ENCODE measurements at places on chromosomes 3 and 15. TPM values are rescaled to one million over a fixed set of nuclear protein-coding genes. Genes with fewer than 3 reads are reported as not detected.

DNA sequence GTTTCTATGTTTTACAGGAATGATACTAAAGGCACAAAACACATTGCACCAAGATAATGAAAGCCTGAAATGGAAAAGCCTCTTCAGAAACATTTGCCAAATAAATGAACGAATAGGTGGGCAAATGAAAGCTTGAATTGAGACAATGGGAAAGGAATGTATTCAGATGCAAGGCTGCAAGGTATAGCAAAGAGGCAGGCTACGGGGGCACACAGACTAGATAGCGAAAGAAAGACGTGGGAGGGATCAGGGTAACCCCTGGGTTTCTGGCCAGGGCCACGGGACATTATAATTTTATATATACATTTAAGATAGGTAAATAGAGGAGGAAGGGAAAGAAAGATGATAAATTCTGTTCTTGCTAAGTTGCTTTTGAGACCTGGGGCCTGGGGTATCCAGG is 95.9 kb upstream of the NLGN1 start:
- no peak for DNase-seq

DNA sequence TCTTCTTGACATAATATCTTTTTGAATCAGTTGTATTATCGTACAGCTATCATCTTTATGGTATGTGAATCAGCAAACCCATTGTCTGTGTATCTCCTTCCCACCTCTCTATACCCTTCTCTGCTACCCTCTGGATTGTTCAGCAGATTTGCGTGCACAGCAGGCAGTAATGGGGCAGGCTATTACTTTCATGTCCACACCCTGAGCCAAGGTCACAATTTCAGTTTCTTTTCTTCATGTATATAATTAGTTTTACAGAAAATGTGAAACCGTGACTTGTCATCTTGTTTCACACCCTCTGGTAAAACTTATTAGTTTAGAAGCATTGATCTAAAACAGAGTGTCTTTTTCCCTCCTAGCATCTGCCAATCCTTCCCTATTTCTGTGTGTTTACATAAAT is 770.4 kb upstream of the SEMA6D start:
- no peak for DNase-seq

GRCh38 chr3:87101861-87102625 is 111.1 kb upstream of the VGLL3 start:
- DNase-seq, result peak; percentile 18

DNA sequence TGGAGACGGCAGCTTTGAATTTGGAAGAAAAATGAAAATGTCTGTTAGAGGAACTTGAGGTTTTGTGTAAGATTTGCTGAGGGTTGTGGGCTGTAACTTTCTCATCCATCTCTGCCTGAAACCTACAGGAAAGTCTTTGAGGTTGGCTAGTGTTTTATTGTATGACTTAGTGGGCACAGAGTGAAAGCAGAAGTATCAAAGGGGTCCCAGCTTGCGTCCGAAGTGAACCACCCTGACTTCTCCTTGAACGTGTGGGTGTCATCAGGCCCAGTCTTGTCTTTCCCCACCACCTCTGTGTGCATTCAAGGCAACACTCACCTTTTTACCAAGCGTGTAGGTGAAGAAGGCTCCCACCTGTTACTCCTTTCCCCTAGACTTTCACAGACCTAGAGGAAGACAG is 682.1 kb upstream of the CFAP20DC start:
- DNase-seq, result no peak

GRCh38 chr15:69606921-69607500 is 154.4 kb downstream of the RPLP1 start:
- peak; percentile 70 for DNase-seq

DNA sequence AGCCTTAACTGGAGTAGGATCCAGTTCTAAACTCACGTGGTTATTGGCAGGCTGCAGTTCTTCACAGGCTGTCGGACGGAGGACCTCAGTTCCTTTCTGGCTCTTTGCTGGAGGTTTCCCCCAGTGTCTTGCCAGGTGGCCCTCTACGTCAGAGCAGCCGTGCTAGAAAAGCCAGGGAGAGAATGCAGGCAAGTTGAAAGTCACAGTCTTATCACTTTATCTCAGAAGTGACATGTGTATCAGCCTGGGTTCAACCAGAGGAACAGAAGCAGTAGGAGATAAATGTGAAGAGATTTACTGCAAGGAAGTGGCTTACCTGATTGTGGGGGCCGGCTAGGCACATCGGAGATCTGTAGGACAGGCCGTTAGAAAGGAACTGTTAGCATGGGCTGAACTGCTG is 125.3 kb upstream of the BNIP2 start:
- no peak for DNase-seq

DNA sequence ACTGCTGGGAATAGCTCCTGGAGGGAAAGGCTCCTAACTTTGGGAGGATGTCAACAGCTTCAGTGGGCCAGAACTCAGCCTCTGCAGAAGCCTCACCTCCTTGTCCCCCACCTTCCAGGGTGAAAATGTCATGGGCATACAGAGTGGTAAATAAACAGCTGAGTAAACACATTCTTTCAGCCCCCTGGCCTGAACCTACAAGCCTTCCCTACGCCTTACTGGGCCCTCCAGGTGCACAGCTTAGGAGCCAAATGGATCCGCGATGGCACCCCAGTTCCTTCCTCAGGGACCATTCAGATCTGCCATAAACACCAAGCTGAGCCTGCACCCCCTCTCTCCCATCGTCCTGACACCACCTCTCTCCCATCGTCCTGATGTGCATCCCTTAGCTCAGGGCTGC is 126.2 kb upstream of the IGF1R start:
- no peak for DNase-seq

DNA sequence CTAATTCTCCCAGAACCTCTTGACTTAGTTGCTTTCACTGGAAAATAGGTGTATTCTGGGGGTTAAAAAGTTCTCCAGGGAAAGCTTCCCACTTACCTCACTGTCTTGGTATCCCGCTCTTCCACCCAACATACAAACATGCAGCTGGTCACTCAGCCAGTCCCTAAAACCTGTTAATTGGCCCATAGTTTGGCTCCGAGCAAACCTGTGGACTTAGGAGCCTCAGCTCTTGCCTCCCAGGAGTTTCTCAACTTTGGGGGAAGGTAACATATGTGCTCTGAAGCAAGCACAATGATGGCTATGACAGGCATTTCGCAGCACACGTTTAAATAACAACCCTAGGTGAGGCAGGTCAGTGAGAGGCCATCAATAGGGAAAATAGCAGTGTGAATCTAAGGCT is 25.8 kb upstream of the LRRFIP2 start:
- no peak for DNase-seq

GRCh38 chr15:81160312-81161159 is 26.5 kb downstream of the CFAP161 start:
- DNase-seq, result peak; percentile 93

- no peak for DNase-seq
Measured at GRCh38 chr3:24310887-24311286, 183.8 kb downstream of the THRB start.

DNA sequence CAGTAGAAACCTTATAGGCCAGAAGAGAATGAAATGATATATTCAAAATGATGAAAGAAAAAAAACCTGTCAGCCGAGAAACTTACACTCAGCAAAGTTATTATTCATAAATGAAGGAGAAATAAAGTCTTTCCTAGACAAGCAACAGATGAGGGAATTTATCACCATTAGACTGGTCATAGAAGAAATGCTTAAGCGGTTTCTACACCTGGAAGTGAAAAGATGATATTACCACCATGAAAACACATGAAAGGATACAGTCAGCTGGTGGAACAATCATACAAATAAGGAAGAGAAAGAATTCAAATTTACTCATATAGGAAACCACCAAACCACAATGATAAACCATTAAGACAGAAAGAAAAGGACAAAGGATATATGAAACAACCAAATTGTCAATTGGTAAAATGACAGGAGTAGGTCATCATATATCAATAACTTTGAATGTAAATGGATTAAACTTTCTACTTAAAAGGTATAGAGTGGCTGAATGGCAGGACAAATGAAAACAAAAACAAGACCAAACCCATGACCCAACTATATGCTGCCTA is 29.9 kb upstream of the PRR23C start:
- DNase-seq, result no peak

DNA sequence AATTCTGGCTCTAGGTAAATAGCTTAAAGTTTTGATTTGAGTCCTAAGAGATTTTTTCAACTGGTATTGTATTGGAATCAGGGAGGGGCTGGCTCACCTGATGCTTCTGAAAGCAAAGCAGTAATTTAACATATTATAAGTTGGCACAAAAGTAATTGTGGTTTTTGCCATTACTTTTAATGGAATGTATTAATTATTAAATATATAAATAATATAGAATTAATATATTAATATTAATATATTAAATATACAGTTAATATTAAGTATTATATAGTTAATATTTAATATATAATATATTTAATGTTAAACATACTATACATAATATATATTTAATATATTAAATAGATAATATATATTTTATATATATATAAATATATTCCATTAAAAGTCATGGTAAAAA is 10.4 kb downstream of the RSRC1 start:
- DNase-seq, result no peak

GRCh38 chr15:64877435-64877834 is 34.3 kb upstream of the ANKDD1A start:
- no peak for DNase-seq

DNA sequence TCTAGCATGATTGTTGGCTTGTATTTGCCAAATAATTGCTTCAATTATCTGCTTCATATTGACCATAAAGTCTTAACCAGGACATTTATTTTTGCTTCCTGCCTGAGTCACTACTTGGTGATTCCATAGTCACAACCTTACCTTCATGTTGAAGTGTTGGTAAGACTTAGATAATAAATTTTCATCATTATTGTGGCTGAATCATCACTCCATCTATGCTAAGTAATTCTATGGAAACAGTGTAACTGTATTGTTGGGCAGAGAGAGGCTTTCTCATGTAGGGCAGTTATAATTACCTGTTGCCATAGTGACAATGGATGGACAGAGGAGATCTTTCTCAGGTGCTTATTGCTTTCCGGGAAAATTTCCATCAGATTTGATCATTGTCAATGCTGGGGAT is 330.7 kb upstream of the LRRC3B start:
- no peak for DNase-seq

DNA sequence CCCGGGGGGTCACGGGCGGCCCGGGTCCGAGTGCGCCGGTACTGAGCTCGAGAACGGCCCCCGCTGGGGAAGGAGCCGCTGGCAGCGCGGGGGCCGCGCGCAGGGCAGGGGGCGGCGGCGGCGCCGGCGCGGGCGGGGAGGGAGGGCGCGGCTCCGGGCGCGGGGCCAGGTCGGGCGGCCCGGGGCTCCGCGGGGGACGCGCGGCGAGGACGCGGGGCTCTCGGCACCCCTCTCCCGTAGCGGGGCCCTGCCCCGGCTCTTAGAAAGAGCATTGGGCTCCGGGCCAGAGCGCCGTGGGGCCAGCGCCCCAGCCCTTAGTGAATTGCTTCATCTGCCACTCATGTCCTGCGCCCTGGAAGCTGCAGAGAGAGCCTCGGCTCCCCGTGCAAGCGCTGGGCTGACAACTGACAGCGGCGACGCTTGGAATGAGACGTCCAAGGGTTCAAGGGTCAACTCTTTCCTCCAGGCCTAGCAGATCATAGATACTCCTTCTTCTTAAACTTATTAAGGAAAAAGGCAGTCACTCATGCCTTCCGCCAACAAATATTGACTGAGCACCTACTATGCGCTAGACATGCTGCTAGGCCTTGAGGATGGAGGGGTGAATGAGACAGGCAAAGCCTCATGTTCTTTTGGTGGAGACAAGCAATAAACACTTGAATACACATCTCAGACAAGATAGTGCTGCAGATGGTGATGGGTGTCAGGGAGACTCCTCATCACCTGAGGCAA is 140.8 kb downstream of the SMAD6 start:
- DNase-seq, result peak; percentile 85

GRCh38 chr3:8723612-8724011 is 10.0 kb upstream of the CAV3 start:
- no peak for DNase-seq

GRCh38 chr3:79477242-79477641 is 290.6 kb downstream of the ROBO1 start:
- no peak for DNase-seq

GRCh38 chr15:70519004-70519365 is 244.4 kb downstream of the UACA start:
- DNase-seq, result no peak

- DNase-seq, result no peak
Measured at GRCh38 chr3:59268170-59268569, 218.3 kb upstream of the CFAP20DC start.

DNA sequence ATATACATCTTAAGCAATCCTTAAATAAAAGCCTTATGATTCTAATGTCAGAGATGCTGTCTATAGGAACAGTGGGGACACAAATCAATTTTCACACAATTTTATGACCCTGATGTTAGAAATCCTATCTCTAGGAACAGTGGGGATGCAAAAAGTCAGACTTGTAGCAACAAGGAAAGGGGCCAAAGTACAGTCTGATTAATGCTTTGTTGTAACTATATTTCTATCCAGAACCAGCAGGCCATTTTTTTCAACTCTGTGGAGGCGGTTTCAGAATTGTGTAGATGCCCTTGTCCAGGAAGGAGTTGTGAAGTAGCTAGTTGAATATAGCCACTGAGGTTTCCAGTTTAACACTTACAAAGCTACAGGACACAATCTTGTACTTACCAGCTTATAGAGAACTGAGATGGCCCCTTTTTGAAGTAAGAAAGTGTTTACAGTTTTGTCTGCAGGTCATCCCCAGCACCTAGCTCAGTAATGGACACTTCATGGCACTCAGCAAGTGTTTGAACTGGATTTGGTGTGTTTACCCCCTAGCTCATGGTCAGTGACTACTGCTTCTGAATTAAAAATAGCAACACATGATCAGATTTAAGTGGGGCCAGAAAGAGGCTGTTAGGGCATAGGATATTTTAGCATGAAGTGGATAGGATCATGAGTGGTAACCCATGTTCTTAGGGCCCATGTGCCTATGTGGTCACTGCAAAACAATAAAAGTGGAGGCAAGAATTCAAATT is 54.3 kb downstream of the RAB7A start:
- DNase-seq, result peak; percentile 26

GRCh38 chr3:129723558-129724324 is 117.3 kb upstream of the PLXND1 start:
- DNase-seq, result peak; percentile 94

GRCh38 chr15:41885841-41886240 is 8.0 kb downstream of the SPTBN5 start:
- DNase-seq, result no peak

GPR160 gene
- total RNA-seq, result not detected

MUC20 gene
- 5.5 TPM for total RNA-seq

XCR1 gene
- not detected for total RNA-seq

IMPG2 gene
- 0.49 TPM for total RNA-seq

MYRIP gene
- 0.36 TPM for total RNA-seq

IL17RD gene
- total RNA-seq, result 110 TPM

INKA1 gene
- 5.9 TPM for total RNA-seq

LIPH gene
- 2.3 TPM for total RNA-seq

GP9 gene
- not detected for total RNA-seq

COL7A1 gene
- 76.6 TPM for total RNA-seq

GP5 gene
- total RNA-seq, result 0.83 TPM

BFSP2 gene
- total RNA-seq, result not detected
